Epithelial cell of umbilical artery (primary cell): ENCODE measurements at places on chromosomes 6 and 20. TPM values are rescaled to one million over a fixed set of nuclear protein-coding genes. Genes with fewer than 3 reads are reported as not detected.

EYS gene
- 0.15 and 0.32 TPM in 2 replicates for total RNA-seq

RAMACL gene
- 1.6 and 2.4 TPM in 2 replicates for total RNA-seq

GGTLC1 gene
- total RNA-seq, result not detected in 2 replicates

VWA7 gene
- total RNA-seq, result not detected in 2 replicates

OLIG3 gene
- not detected in 2 replicates for total RNA-seq

CDH4 gene
- under 0.01 and 0.46 TPM in 2 replicates for total RNA-seq

SPATA25 gene
- total RNA-seq, result 0.61 and 0.97 TPM in 2 replicates

SLC17A9 gene
- total RNA-seq, result 12.8 and 19.2 TPM in 2 replicates

PLN gene
- total RNA-seq, result under 0.01 TPM in 1 of 2 replicates, not detected in the other

FGD2 gene
- total RNA-seq, result not detected in 2 replicates

IL17F gene
- total RNA-seq, result not detected in 2 replicates

SRMS gene
- not detected in 2 replicates for total RNA-seq

TOX2 gene
- 1.7 and 3.2 TPM in 2 replicates for total RNA-seq

CNR1 gene
- total RNA-seq, result not detected in 2 replicates

HLA-DOB gene
- total RNA-seq, result not detected in 2 replicates

KCNQ5 gene
- under 0.01 TPM in 1 of 2 replicates, not detected in the other for total RNA-seq

ESR1 gene
- total RNA-seq, result 0.30 TPM in 1 of 2 replicates, not detected in the other

MYCT1 gene
- total RNA-seq, result 127 and 133 TPM in 2 replicates

SSTR4 gene
- not detected in 2 replicates for total RNA-seq

LSM2 gene
- 57.2 and 65.0 TPM in 2 replicates for total RNA-seq

THBD gene
- total RNA-seq, result 11.7 and 32.7 TPM in 2 replicates

GPLD1 gene
- total RNA-seq, result under 0.01 and 0.32 TPM in 2 replicates

FAM162B gene
- 0.30 TPM in 1 of 2 replicates, not detected in the other for total RNA-seq

RHAG gene
- not detected in 2 replicates for total RNA-seq

COL21A1 gene
- total RNA-seq, result 0.65 and 1.8 TPM in 2 replicates

EYA4 gene
- 0.32 and 0.61 TPM in 2 replicates for total RNA-seq

SERINC3 gene
- total RNA-seq, result 59.8 and 69.6 TPM in 2 replicates

TNXB gene
- under 0.01 and 0.15 TPM in 2 replicates for total RNA-seq

KIAA1755 gene
- total RNA-seq, result under 0.01 and 0.30 TPM in 2 replicates

PROKR2 gene
- total RNA-seq, result under 0.01 TPM in 1 of 2 replicates, not detected in the other

MPC1 gene
- 30.5 and 31.8 TPM in 2 replicates for total RNA-seq

GMPR gene
- 21.4 and 44.5 TPM in 2 replicates for total RNA-seq

KIF25 gene
- total RNA-seq, result not detected in 2 replicates

BPIFB1 gene
- total RNA-seq, result not detected in 2 replicates

EPB41L2 gene
- 39.3 and 51.2 TPM in 2 replicates for total RNA-seq
